H54 (cell line): ENCODE measurements at places on chromosomes 12 and 14.

DNA sequence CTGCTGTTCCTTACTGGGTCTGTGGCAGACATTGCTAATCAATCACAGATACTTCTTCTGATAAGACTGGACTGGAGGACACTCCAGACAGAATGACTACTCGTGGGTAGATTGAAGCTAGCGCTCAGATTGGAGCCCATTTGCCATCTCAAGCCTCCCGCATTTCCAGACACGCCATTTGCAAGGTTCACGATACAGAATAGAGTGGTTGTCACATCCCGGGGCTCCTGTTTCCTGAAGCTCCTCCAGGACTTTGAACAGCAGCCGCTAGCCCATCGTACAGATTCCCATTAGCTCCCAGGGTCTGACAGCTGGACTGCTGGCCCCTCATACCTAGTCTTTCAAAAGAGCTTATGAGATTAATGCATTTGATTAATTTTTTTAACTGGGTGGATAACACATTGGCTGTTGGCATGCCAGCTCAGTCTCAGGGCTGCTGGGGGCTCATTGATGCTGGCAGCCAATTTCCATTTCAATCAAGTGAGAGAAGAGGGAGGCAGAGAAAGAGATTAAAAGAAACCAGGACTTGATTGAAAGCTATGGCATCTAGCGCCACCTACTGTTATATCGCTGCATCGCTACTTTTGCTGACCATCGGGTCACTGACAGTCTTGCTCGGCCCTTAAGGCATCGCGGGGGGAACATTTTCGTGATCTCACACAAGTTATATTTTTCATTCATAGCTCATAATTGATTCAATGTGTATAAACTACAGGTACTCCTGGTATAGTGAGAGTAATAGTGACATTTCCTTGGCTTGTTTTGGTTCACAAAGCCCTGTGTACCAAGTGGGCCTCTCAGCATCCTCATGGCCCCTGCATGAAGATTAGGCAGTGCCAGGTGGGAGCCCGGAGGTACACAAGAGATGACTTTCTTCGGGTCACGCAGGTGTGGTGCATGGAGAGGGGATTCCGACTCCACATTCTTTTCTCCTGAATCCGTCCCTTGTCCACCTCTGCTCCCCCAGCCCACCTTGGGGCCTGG lies 78.6 kb downstream of the CCDC60 start:
- peak; percentile 33 for DNase-seq

GRCh38 chr12:2858944-2859421 lies 2.1 kb upstream of the TEX52 start:
- no peak for DNase-seq

DNA sequence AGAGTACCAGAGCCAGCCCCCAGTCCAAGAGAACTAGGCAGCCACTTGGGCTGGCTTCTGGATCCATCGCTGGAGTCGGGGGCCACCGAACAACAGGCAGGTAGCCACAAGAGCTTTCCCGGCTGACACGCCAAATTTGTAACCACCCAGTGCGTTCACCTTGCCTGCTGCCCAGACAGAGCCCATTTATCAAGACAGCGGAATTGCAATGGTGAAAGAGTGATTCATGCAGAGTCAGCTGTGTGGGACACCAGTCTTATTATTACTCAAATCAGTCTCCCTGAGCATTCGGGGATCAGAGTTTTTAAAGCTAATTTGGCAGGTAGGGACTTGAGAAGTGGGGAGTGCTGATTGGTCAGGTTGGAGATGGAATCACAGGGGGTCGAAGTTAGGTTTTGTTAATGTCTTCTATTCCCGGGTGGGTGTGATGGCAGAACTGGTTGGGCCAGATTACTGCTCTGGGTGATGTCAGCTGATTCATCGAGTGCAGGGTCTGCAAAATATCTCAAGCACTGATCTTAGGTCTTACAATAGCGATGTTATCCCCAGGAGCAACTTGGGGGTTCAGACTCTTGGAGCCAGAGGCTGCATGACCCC lies 64.3 kb downstream of the PDE6H start:
- DNase-seq: no peak

DNA sequence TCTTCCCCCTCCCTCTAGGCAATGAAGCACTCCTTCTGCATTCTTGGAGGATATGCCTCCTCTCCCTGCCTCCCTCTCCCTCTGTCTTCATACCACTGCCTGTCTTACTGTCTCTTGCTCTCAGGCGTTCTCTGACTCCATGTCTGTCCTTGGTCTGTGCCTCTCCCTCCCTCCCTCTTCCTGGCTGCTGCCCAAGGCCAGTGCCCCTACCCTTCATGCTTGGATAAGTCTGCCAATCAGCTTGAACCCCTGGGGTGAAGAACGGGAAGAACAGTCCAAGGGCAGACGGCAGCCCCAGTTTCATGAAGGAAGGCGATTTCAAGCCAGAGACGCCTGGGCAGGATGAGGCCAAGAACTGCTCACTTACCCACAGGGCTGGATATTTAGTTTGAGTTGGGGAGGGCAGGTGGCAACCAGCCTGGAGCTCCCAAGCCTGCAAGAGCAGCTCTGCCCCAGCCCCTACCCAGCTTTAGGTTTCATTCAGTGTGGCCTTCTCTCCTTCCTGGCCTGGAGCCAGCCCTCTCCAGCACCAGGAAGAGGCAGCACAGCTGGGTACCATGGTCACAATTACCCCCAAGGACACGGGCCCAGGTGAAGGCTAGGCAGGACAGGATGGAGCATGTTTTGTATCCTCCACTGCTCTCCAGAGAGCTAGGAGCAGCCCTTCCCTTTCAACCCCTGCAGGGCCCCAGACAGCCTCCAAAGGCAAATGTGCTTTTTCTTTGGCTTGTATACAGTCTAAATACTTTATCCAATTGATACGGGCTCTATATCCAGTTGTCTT lies 35.8 kb upstream of the LTBP2 start:
- no peak for DNase-seq

DNA sequence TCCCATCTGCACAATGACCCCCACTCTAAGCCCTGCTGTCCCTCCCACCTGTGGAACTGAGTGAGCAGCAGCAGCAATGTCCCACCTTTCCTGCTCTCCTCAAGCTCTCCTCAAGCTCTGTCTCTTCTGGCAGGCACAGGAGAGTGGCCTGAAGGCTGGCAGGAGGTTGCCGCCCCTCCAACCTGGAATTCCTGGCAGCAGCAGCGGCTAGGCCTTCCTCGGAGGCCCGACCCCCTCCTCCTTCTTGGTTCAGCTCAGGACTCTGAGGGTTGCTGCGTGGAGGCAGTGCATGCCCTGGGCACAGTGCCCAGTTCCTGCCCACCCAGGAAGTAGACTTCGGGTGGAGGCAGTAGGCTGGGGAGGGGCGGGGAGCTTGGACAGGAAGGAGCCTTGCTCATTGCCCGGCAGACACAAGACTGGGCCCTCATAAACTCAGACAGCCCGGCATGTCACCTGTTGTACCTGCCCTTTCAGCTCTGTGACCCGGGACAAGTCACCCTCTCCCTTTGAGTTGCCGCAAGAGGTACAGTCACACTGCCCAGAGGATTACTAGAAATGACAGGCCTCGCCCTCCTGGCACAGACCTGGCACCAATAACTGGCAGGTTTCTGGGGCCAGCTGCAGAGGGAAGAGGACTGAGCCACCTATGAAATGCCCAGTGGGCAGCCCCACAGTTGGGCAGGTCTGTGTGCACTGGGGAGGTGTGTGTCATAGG lies 2.1 kb upstream of the SERPINA1 start:
- DNase-seq: no peak

DNA sequence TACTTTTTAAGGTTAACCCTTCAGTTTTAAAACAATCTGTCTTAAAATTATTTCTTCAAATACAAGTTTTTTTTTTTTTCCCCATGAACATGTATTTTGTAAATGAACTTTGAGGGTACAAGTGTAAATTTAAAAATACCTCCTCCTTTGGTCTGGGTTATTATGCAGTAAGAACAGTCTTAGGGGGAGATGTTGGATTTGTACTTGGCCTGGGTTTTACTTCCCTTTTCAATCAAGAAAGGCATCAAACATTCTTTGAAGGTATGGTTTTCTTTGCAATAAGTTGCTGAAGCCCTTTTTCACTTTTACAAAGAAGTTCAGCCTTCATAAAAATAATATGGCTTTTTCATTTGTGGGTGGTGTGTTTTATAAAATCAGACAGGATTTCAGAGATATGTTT lies 20.5 kb downstream of the WBP11 start:
- DNase-seq: no peak

DNA sequence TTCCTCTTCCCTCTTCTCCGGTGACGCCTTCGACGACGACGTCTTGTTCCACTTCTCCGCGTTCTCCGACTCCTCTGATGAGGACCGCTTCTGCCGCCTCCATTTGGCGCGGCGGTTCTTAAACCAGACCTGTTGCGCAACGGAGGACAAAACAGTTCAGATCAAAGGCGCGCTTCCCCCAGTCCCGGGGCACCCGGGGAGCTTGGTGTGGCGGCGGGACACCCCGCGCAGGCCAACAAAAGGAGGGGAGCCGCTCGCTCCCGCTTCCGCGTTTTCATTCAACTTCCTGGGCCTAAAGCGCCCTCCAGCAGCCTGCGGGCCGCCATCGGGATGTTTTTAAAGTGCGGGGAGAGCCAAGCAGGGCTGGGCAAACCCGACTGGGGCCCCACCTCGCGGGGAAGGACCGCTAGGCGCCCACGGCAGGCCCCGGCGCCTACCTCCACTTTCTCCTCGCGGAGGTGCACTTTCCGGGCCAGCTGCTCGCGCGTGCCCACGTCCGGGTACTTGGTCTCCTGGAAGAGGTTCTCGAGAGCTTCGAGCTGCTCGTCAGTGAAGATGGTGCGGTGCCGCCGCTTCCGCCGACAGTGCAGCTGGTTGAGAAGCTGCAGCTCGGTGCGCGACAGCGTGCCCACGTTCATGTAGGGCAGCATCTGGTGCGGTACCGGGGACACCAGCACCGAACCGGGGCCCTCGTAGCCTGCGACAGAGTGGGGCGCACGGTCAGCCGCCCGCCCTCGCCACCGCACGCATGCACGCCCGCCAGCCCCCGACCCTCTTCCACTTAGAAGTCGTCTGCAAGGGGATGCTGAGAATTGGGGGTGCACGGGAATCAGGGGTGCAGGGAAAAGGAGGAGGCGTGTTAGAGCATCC lies 1.2 kb downstream of the GSC start:
- DNase-seq: no peak

GRCh38 chr12:5783289-5783920 lies 161.7 kb downstream of the ANO2 start:
- no peak for DNase-seq

DNA sequence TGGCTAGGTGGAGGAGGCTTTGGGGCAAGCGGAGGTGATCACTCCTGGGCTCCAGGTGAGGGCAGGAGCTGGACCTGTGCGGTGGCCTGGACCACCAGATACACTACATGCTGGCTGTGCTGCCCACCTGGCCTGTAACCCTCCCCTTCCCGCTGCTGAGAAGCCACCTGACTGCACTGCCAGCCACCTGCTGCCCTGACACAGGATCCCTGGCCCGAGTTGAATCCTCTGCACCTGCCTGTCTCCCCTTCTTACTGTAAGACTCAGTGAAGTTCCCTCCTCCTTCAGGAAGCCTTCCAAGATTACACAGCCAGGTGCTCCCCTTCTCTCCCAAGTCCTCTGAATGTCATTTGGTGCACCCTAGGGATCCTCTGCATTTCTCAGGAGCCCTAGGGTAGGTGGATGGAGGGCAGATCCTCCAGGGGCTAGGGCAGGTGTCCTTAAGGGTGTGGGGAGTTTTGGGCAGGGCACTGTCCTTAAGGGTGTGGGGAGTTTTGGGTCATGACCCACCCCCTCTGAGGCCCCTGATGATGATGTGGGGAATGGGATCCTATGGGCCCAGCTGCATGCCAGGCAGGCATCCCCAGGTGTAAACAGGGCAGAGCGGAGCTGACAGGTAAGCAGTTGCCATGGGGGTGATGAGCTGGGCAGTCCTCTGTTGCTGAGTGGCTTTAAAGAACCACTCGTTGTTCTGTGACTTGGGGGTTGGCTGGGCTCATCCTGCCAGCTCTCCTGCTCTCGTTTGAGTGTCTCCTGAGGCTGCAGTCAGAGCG lies 6.7 kb upstream of the MTA1 start:
- no peak for DNase-seq

DNA sequence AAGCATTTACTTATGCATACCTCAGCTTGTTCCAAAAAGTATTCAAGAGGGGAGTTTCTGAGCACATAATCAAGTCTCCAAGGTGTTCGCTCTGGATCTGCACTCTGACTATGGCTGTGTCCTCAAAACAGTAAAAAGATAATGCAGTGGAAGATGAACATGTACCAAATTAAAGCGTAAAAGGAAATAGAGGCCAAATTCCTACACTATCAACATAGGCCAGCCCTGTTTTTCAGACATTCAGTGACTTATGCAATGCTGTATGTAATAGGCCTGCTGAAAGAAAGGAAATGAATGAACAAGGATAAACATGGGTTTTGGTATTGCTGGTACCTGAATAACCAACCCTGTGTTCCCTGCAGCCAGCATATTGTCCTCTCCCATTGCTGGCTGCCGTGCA lies 115.7 kb downstream of the SAMD4A start:
- no peak for DNase-seq

GRCh38 chr14:52012635-52013034 lies 23.3 kb downstream of the RTRAF start:
- no peak for DNase-seq
